ENCODE measurements at places on chromosomes 2 and 18. TPM values are rescaled to one million over a fixed set of nuclear protein-coding genes. Genes with fewer than 3 reads are reported as not detected.

CRYBA2 gene
- not detected for total RNA-seq

NMUR1 gene
- total RNA-seq: not detected

TRIM43 gene
- 0.29 TPM for total RNA-seq

TXNDC2 gene
- 0.08 TPM for total RNA-seq

PKDCC gene
- total RNA-seq: 3.8 TPM

ASXL3 gene
- total RNA-seq: not detected

RALB gene
- 22.4 TPM for total RNA-seq

SPEG gene
- 8.8 TPM for total RNA-seq

SCN7A gene
- total RNA-seq: not detected

SCN3A gene
- not detected for total RNA-seq

SP140 gene
- 0.32 TPM for total RNA-seq

USP40 gene
- total RNA-seq: 15.8 TPM

KIF5C gene
- total RNA-seq: 4.7 TPM

MCEE gene
- 10.8 TPM for total RNA-seq

TRAF3IP1 gene
- total RNA-seq: 3.9 TPM

CRIM1 gene
- 129 TPM for total RNA-seq

GPR75 gene
- 2.4 TPM for total RNA-seq

ASB18 gene
- not detected for total RNA-seq

RNF125 gene
- 11.3 TPM for total RNA-seq

AKAIN1 gene
- not detected for total RNA-seq
